ENCODE measurements at places on chromosomes 7 and 10.

DNA sequence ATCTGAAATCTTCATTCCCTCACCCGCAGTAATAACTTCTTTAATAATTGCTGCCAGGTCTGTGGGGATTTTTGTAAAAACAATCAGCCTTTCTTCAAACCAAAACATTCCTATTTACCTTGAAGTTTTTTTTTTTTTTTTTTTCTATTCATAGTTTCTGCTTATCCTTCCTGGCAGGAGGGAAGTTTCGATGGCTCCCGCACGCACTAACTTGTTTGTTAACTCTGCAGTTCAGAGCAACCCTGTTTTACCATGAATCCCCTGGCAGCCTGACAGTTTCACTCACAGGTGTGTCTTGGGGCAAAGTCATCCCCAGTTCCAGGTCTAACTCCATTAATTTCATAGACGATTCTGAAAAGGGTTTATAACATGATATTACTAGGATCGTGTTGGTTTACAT lies 149.3 kb downstream of the KLF6 start:
- DNase-seq, result no peak

- no peak for DNase-seq
Measured at GRCh38 chr10:373526-374309, 238.5 kb downstream of the ZMYND11 start.

DNA sequence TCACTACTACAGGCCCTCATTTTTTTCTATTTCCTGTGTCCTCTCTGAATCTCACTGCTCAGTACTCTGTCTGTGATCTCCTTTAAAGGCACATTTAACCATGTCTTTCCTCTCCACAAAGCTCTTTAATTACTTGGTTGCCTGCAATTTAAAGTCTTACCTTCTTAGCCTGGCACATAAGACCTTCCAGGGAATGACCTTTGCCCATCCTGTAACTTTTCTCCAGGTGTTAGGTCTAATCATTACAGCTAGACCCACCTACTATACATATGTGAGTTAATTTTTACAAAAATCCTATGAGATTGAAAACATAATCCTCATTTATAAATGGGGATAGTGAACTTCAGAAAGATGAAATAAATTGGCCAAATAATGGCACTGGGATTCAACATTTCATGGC lies 244.1 kb upstream of the RHOBTB1 start:
- no peak for DNase-seq

DNA sequence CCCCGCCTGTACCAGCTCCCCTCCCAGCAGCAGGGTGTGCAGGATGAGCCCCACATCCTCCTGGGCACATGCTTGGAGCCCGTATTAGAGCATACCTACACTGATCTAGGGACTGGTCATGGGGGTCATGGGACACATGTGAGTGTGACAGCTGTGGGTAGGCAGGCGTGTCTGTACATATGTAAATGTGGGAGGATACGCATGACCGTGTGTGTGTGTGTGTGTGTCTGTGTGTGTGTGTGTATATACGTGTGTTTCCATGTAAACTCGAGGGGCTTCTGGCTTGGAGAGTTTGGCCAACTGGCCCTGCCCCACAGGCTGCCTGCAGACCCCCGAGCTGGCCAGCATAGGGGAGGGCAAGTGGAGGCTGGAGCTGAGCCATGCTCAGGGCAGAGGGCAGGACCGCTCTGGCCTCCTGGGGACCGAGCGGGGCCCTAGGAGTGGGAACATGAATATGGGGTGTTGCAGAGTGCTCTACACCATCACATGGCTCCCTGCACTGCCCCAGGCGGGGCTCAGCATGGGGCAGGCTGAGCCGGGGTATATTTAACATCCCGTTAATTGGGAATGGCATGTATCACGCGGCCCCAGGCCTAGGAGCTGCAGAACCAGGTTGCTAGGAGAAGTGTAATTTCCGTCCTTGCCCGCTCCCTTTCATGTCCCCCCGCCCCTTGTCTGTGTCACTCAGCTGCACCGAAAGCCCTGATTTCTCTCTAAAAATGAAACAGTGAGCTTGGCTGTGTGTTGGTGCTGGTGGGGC lies 152.7 kb upstream of the PCBD1 start:
- no peak for DNase-seq

DNA sequence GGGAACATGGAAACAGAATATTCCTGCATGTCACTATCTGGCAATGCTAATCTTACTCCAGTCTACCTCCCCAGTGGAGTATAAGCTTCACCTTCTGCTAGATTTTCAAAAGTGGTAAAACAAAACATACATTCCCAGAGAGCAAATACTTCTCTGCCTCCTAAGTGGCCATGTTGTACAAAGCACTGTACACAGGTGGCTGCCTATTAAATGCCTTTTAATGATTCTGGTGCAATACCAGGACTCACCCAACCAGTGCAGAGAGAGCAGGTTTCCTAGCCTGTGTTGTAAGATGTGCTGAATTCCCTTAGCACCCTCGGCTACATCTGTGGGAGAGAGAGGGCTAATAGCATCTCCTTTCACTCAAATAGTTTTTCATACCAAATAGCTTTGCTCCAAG lies 684.3 kb upstream of the NRP1 start:
- no peak for DNase-seq

GRCh38 chr7:140595468-140596092 lies 45.0 kb downstream of the DENND2A start:
- DNase-seq, result no peak

All from cortex of kidney (tissue), 1 donor.